WERI-Rb-1 (cell line): ENCODE measurements at places on chromosomes 2 and 18.
A peak's percentile ranks its signal among the peaks of the same experiment; 100 is the strongest.

- DNase-seq = no peak
Measured at GRCh38 chr2:226583715-226584114, 215.9 kb downstream of the IRS1 start.

GRCh38 chr2:2846332-2847208 is 515.5 kb upstream of the MYT1L start:
- DNase-seq = peak; percentile 38

DNA sequence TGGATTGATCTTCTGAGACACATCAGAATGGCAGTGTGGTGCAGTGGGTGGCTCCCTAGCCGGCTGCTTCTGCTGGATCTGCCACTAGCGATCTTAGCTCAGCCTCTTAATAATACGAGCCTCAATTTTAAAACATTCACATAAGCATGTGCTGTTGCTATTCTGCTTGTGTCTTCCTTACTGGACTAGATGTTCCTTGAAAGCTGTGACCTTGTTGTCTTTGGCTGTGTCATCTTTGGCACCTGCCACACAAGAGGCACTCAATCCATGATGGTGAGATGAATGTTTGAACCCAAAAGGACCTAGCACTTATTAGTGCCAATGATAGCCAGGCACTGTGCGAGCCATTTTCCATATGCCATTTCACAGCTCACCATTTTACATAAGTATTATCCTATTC is 393.0 kb downstream of the ALK start:
- no peak for DNase-seq

- DNase-seq = no peak
Measured at GRCh38 chr2:31318361-31319336, 84.7 kb downstream of the EHD3 start.

- DNase-seq = no peak
Measured at GRCh38 chr18:28816155-28816554, 639.2 kb upstream of the CDH2 start.

DNA sequence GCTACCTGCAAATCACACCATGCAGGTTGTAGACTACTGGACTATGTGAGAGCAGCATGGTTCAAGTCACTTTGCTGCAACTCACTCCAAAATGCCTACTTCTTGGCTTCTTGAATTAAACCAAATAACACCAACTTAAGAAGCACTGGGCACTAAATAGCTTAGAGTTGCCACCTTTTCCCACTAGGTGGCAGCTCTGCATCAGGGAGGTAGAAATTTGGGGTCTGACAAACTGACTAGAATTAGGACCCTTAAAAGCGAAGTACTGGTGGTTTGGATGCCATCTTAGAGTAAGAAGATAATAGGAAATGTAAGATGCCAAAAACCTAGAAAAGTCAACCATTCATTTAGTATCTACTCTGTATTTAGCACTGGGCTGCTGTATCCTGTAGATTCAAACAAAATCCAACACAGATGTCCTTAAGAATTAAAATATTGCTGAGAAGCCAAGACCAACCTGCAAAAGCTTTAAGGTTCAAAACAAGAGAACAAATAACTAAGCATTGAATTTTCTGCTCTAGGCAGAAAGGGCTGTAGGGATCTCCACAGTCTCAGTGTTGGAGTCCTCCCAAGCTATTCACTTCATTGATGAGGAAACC is 65.5 kb downstream of the CCBE1 start:
- peak; percentile 37 for DNase-seq

DNA sequence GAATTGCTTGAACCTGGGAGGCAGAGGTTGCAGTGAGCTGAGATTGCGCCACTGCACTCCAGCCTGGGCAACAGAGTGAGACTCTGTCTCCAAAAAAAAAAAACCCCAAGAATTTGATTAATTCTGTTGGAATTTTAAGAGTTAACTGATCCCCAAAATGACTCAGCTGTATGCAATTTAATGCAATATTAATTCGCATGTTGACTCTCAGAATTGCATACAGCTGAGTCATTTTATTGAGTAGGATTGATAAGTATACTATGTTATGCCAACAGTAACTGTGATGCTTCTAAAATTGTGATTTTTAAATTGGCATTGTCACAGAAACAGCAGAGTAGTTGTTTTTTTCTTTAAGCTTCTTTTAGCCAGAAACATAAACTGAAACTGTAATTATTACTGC is 19.6 kb downstream of the MSH2 start:
- DNase-seq = no peak
